GOT3 (cell line): ENCODE measurements at places on chromosomes 12 and 14.

GRCh38 chr14:53925201-53925766 lies 31.3 kb downstream of the BMP4 start:
- DNase-seq, result no peak

- DNase-seq, result no peak
Measured at GRCh38 chr14:32201193-32201815, 541 bp upstream of the RNU6-7 start.

DNA sequence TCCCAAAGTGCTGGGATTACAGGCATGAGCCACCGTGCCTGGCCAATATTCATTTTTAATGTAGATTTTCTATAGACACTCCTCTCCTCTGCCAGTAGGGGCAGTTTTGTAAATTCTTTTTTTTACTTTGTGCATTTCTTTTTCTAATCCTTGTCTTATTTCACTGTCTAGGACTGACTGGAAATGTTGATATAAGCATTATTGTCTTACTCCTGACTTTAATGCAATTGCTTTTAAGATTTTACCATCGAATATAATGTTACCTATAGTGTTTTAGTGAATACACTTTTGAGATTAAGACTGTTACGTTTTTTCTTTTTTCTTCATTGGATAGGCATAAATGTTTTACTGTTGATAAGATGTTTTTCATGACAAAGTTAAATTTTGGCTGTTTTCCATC lies 35.4 kb upstream of the EMP1 start:
- DNase-seq, result no peak

DNA sequence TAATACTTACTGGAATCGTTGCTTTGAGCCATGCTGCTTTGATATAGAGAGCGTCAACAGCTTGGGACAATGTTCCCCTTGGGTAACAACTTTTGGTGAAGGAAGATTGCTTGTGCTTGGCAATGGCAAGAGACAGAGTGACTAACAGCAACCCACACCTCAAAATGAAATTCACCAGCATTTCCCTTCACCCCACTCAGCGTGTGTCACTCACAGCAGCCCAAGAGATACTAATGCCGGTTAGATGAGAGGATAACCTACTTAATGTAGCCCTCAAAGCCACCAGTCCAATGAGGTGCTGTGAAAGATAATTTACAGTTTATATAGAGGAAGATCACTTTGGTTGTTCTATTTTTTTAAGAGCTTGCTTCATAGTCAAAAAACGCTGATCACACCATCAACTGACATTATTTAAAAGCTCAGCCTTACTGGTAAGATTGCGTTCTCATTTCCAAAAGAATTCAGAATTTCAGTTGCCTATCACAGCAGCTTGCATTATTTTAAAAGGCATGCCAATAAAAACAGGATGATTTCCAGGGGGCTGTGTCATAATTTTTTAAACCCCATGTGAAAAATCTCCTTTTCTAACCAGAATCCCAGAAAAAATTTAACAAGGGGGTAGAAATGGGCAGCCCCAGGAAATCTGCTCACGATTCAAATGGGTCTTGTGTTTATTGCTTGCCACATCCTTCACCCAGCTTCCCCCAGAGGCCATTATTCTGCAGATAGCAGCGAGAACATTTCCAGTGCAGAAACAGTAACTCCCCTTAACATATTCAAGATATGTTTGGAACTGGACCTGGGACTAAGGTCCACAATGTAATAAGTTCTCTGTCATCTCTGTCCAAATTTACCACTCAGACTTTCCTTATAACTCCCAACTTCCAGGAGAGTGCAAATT lies at the start of gene IL26:
Gene IL26 (minus strand): TSS at position 235 of the 901 bp plus-strand sequence. CDS start 54 bp downstream, at position 181.
- DNase-seq, result no peak

- no peak for DNase-seq
Measured at GRCh38 chr12:122934722-122935121, 31.5 kb downstream of the ABCB9 start.

DNA sequence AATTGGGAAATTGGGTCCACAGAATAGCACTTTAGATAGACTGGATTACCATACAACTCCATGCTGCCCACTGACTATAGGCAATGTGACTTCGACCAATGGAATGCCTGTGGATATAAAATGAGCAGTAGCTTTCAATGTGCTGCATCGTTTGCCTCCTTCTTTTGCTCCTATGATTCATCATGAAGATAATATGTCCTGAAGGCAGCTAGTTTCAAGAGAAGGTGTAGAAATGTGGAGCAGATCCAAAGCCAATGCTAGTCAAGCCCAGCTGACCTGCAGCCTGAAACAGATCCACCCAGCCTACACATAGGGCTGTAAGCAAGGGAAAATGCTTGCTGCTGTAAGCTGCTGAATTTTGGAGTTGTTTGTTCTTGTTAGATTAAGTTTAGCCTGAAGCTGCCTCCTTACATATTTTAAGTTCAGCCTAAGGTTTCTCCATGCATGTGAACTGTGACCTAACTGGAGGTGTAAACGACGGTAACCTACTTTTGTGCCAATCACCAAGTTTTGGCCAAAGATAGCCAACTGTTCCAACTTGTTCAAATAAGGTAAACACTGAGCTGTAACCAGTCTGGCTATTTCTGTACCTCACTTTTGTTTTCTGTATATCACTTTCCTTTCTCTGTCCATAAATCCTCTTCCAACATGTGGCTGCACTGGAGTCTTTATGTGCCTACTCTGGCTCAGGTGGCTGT lies 169.1 kb upstream of the AVPR1A start:
- no peak for DNase-seq

DNA sequence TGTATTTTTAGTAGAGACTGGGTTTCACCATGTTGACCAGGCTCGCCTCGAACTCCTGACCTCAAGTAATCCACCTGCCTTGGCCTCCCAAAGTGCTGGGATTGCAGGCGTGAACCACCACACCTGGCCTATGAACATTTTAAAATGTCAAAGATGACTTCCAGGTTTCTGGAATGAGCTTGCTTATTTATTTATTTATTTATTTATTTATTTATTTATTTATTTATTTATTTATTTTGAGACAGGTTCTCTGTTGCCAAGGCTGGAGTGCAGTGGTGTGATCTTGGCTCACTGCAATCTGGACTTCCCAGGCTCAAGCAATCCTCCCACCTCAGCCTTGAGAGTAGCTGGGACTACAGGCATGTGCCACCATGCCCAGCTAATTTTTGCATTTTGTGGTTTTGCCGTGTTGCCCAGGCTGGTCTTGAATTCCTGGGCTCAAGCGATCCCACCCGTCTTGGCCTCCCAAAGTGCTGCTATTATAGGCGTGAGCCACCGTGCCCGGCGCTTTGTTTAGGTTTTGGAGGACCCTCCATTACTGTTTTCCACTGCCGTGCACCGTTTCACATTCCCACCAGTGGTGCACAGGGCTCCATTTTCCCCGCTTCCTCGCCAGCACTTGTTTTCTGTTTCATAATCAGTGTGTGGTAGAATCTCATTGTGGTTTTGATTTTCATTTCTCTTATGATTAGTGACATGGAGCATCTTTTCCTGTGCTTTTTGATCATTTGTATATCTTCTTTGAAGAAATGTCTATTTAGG lies 6.4 kb upstream of the CFAP251 start:
- no peak for DNase-seq

GRCh38 chr12:98280621-98281020 lies 234.8 kb upstream of the TMPO start:
- no peak for DNase-seq

DNA sequence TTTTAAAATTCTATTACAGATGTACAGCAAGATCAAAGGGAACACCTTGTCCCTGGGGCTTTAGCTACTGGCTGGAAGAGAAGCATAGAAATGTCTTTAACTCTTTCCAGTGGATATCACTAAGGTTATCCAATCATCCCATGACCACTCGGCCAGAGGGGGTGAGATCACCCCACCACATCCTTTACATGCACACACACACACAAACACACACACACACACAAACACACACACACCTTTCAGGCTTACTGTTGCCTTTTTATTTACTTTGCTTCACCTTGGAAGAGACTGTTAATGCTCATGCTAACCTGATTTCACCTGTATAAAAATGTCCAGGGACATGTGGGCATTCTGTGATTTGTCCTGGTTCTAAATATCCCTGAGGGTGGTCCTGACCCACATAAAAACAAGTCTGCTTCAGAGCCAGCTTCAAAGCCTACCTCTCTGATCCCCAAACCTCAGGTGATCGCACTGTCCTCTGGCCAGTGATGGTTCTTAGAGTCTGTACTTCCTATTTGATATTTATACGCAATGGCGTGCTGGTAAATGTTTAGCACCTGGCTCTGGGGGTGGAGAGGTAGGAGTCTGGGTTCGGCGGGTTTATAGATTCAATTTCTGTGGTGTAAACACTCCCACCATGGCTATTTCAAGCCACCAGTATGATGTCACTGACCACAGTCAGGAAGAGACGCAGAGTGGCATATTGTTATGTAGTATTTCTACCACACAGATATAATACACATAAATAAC lies 166.1 kb upstream of the EEA1 start:
- DNase-seq, result no peak

DNA sequence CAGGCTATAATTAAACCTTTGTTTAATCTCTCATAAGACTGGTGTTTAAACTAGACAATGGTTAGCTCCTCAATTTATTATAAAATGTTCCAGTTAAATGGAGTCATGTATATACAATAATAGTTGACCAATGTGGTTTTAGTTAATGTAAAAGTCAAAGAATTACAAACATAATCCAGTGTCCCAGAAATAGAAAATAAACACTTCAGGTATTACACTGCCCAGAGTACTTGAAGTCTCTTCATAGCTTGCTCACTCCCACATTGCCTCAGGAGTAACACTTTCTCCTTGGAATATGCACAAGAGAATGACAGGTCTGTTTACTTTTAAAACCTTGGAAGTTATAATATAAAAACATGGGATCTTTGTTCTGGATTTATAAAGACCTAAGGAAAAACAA lies 60.5 kb downstream of the SLC38A1 start:
- no peak for DNase-seq

- no peak for DNase-seq
Measured at GRCh38 chr14:95071649-95072280, 85.6 kb downstream of the DICER1 start.

DNA sequence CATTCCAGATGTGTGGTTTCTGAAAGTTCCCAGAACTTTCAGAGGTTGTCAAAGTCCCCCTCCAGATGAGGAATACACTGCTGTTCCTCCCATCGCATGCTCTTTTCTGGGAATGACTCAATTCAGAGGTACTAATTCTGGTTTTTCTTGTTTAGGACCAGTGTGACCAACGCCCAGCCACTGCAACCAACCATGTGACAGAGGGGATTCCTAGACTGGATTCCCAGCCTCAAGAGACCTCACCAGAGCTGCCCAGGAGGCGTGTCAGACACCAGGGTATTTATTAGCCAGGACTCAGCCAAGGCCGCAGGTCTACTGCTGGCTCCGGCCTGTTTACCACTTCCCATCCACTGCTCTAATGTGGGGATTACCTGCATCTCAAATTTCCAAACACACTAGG lies 24.2 kb downstream of the TRAFD1 start:
- DNase-seq, result no peak
